Occipital lobe (tissue), 3 donors: ENCODE measurements at places on chromosomes 6 and 20. TPM values are rescaled to one million over a fixed set of nuclear protein-coding genes. Genes with fewer than 3 reads are reported as not detected.

DNA sequence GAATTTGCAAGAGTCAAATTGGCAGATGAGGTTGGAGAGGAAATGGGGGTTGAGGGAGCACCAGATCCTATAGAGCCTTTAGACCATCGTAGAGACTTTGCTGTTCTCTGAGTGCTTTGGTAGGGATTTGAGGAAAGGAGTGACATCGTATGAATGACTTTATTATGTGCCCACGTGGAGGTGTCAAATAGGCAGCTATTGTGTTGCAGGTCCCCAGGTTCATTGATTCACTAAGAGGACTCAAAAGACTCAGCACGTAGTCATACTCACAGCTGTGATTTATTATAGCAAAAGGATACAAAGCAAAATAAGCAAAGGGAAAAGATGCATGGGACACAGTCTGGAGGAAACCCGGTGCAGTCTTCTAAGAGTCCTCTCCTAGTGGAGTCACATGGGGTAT lies 2.2 kb downstream of the MTRES1 start:
- DNase-seq = no peak

DNA sequence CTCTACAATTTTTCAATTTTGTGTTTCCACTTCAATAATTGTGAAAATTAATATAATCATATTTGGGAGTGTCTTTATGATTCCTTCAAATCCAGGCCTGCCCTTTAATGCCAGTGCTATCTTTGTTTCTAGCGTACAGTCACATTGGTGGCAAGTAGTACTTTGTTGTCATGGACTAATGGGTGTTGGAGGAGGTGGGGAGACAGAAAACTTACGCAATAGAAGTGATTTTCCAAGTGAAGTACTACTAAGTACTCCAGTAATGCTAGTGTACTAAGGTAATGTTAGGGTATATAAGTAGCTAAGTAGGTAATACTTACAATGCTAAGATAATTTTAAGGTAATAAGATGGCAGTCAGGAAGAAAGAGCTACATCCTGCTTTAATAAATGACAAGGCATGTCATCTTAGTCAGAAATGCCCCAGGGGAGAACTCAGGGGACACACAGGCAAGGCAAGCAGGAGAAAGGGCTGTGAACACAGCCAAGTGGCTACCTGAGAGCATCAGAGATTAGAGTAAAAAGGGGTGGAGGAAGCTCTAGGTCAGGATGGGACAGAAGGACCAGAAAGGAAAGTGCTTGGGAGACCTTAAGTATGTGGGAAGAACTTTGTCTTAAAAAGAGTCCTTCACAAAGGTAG lies 217.2 kb upstream of the PRDM1 start:
- no peak for DNase-seq

GRCh38 chr6:51675020-51675921 lies 412.1 kb downstream of the PKHD1 start:
- DNase-seq = no peak

DNA sequence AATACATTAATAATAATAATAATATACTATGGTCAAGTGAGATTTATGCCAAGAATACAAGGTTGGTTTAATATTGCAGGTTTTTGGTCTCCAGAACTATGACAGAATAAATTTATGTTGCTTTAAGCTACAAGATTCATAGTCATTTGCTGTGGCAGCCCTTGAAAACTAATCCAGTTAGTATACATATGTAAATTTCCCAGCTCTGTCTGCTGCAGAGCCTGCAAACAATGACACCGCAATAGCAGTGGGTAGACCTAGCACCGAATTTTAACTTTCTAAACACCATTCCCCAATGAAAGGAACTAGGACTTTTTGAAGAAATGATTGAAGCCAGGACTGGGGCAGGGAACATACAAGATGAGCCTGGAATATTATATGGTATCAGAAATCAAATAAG lies 647.7 kb upstream of the NRSN1 start:
- no peak for DNase-seq

Gene HSPA12B
- 1.7 TPM for total RNA-seq

DNA sequence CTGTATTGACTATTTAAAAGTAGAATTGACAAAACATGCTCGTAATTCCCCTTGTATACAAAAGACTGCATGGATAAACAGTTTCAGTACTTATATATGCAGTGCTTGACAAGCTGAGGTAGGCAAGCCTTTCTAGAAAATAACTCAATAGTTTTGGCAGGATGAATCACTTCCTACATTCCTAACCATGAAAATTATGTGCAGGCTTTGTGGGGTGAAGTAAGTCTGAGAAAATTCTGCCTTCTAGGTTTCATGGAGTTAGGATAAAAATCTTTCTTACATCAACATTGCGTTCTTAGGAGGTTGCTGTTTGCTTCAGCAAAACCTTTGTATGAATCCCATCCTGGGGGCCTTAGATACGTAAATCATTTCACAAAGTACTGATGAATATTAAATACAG lies 801.4 kb upstream of the EYS start:
- DNase-seq = no peak

GRCh38 chr6:20444786-20445271 lies 43.1 kb downstream of the E2F3 start:
- DNase-seq = no peak

Gene NUP43
- 23.9 TPM for total RNA-seq

DNA sequence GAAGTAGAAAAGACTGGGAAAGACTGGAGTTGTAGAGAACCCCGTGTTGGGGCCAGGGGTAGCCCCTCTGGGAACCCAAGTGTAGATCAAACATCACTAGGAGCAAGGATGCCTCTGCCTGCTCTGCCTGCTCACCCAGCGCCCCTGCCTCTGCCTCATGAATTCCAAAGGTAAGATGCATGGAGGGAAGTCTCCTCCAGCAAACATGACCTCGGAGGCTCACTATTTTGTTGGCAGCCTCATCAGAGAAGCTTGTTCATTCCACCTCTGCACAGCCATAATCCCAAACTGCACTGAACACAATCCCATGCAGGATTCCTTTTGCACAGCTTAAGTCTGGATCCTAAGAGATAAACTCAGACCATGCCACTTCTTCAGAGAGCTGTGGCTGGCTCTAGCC lies 4.9 kb downstream of the FRS3 start:
- no peak for DNase-seq

- DNase-seq = no peak
Observed at GRCh38 chr6:156033598-156033997, 578.0 kb upstream of the NOX3 start.

Gene CDH26
- total RNA-seq = 1.4 TPM

GRCh38 chr6:99270826-99271225 lies 78.6 kb downstream of the FAXC start:
- DNase-seq = no peak

DNA sequence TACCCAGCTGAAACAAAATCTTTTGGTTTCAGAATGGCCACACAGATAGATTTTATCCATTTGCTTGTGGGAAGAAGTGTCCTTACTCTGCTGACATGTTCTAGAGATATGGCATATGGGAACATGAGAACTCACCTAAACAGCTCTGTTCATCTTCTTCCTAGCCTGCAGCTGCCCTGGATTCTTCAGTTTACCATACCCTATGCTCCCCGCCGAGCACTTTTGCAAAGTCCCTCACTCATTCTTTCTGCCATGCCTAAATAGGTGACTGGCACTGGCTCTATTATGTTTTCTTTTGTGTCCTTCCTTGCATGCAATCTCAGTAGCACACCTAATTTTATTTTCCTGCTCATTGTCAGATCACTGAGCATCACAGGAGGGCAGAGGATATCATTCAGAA lies 293.7 kb upstream of the RSPO3 start:
- no peak for DNase-seq

DNA sequence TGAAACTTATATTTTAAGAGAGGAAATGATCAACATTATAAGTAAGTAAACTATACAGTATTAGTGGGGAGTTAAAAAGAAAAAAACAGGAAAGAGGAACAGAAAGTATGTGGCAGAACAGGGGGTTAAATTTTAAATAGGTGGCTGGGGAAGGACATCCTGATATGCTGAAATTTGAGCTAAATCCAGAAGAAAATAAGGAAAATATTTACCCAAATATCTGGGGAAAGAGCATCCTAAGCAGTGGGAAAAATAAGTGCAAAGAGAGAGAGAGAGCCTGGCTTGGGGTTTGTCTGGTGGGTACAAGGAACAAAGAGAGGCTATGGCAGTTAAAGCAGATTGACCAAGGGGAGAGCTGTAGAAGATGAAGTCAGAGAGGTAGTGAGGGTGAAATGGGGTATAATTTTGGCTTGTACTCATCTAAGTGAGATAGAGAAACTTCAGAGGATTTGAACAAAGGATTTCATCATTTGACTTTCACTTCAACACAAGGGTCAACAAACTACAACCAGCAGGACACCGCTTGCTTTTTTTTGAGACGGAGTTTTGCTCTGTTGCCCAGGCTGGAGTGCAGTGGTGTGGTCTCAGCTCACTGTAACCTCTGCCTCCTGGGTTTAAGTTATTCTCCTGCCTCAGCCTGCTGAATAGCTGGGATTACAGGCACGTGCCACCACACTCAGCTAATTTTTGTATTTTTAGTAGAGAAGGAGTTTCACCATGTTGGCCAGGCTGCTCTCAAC lies 328.4 kb upstream of the CNR1 start:
- DNase-seq = no peak

- DNase-seq = no peak
Observed at GRCh38 chr6:61688165-61688564, 597.9 kb downstream of the KHDRBS2 start.

DNA sequence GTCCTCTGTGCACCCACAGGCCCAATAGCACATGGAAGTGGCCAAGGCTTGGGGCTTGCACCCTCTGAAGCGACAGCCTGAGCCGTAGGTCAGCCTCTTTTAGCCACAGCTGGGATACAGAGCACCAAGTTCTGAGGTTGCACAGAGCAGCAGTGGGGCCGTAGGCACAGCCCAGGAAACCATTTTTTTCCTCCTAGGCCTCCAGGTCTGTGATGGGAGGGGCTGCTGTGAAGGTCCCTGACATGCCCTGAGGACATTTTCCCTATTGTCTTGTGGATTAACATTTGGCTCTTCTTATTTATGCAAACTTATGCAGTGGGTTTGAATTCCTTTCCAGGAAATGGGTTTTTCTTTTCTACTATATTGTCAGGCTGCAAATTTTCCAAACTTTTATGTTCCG lies 878.7 kb upstream of the MAN1A1 start:
- no peak for DNase-seq

Gene NCOA5
- total RNA-seq = 20.4 TPM

GRCh38 chr6:155022721-155023120 lies 27.6 kb downstream of the TIAM2 start:
- no peak for DNase-seq

DNA sequence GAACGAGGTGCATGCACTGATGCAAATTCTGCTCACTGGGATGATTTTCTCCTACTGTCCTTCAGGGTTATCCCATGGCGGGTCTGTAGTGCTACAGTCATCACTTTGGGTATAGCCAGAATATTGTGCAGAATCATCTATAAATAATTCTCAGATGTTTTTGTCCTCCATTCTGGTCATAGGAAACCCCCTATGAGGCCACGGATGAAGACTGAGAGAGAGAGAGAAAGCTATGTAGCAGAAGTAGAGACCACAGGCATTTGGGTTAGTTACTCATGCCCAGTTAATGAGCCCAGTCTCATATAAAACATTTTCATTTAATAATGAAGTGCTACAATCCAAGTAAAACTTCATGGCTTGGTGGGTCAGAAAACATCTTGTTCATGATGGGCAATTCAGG lies 145.1 kb upstream of the PLN start:
- DNase-seq = no peak

Gene FOXF2
- total RNA-seq = 1.2 TPM

DNA sequence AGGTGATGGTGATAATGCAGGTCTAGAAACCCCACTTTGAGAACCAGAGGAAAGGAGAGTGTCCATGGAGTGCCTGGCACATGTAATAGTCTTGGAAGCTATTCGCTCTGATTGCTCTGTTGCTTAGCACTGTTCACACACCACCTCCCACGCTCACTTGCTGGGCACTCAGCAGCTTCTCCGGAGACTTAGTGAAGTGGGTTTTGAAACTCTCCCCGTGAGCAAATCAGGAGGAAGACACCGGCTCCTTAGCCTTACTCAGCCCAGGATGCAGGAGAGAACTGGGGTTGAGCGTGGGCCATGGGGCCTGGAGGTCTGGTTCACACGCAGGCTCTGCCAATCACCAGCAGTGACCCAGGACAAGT lies 22.2 kb downstream of the BMP7 start:
- DNase-seq = no peak

- no peak for DNase-seq
Observed at GRCh38 chr6:2756687-2757224, 6.0 kb upstream of the MYLK4 start.

- no peak for DNase-seq
Observed at GRCh38 chr20:62561182-62561581, 81.1 kb upstream of the SLCO4A1 start.

Gene ASIP
- total RNA-seq = not detected
